Activated T-cell treated with anti-CD3 and anti-CD28 coated beads, Interleukin-2, amount 50 U/mL, for 1 hour (primary cell): ENCODE measurements at places on chromosomes 6 and 20.

- no peak for DNase-seq
Observed at GRCh38 chr20:34626992-34627391, 49.9 kb downstream of the PIGU start.

GRCh38 chr6:118353564-118353963 lies 194.5 kb upstream of the PLN start:
- DNase-seq, result no peak

- no peak for DNase-seq
Observed at GRCh38 chr6:107539849-107540464, 50.0 kb downstream of the SOBP start.

DNA sequence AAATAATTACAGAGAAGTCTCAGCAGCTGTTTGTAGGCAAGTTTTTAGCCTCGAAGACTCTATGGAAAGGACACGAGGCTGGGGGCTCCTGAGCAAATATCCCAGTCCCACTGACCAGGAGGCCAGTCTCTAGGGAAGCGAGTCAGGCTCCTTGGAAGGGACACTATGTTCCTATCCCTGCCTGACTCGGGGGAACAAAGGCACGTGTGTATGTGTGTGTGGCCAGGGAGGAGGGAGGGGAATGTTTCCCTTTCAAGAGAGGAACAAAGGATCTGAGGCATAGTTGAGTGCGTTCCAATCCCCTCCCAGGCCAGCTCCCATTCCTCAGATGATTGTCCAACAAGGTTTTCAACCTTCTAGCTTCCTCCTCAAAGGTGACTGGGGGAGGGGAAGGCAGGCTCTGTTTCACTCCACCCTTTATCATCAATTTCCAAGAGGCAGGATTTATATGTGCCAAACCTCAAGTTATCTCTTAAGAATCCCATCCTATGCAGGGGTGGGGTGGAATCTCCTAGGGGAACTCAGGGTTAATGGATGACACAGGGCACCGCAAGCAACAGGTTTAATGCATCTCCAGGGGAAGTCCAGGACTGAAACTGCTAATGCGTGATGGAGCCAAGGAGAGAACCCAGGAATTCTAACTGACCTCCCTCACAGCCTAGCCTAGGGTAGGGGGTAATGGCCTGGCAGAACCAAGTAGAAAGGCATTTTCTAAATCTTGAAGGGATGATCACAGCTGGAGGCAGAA lies 9.9 kb downstream of the BCL2L1 start:
- DNase-seq, result no peak

DNA sequence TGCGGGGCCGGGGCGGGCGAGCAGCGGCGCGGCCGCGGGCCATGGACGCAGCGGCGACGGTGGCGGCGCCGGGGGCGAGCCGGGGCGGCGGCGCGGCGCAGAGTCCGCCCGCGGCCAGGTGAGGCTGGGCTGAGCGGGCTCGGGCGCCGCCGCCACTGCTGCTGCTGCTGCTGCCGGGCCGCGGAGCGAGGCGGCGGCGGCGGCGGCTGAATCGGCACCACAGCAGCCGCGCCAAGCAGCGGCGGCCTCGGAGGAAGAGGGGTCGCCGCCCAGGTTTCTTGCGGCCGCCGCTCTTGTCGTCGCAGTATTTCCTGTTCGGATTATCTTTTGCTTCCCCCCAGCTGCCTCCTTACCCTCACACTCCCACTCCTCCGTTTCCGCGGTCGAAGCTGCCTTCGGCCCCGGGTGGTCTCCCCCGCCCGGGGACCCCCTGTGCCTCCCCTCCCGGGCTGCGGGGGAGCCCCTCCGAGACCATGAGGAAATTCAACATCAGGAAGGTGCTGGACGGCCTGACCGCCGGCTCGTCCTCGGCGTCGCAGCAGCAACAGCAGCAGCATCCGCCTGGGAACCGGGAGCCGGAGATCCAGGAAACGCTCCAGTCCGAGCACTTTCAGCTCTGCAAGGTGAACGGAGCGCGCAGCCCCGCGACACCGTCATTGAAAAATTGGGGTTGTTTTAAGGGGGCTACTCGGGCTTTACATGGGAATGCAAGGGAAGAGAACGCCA lies at the start of gene STXBP5:
STXBP5 (plus strand) TSS at position 358 of the 726 bp plus-strand sequence; CDS start at position 474, 116 bp downstream.
- peak; percentile 54 for DNase-seq

DNA sequence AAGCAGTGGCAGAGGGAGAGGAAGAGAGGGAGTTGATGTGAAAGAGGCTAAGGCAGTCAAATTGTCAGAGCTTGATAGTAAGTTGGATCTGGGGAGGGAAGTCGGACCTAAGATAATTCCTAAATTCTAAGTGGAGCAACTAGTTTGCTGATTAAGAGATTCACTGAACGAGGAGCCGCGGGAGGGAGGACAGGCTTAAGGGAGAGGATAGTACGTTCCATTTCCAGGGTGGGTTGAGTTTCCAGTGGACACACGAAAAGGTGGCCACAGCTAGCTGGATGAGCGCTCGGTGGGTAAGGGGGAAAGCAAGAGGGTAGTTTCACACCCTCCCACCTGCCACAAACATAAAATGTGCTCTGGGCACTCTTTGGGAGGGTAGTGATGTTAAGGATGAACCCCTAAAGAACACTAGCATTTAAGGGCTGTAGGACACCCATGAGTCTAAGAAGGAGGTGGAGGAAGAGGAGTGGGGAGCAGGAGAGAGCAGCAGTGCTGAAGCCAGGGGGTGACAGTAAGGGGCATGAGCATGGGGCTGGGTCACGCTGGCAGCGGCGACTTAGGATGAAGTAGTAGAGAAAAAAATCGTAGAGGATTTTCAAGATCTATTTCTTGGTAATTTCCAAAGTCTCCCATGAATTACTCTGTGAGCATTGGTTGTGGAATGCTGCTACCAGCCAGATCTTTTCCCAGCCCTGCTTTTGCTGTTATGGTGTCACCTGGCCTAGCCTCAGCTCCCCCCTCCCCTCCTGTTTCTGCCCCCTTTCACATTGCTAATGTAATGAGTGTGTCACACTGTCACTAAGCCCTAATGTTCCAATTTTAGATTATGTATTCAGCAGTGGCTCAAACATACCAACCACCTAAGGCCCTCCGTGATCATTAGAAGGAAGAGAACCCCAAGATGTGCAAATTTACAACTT lies 21.4 kb downstream of the ACTR5 start:
- DNase-seq, result no peak

DNA sequence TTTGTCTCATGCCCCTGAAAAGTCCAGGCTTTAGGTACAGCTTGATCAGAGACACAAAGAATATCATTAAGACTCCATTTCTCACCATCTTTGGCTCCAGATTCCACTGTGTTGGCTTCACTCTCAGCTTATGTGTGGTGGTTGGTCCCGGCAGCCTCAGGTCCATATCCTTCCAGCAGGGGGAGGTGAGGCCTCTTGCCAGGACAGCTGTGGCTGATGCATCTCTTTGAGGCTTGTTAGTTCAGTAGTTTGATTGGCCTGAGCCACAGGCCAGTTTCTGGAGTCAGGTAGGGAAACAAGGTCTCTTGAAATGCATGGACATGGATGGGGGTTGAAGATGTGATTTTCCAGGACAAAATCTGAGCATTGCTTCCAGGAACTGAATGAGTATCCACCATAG lies 62.4 kb downstream of the JAG1 start:
- DNase-seq, result no peak
